ENCODE measurements at places on chromosomes 13 and 19.
A peak's percentile ranks its signal among the peaks of the same experiment; 100 is the strongest.

- DNase-seq = peak; percentile 84
These were observed 15.9 kb downstream of the ZNF787 start for GRCh38 chr19:56105090-56105701.

GRCh38 chr13:23636360-23636759 is 66.1 kb downstream of the TNFRSF19 start:
- DNase-seq = no peak

GRCh38 chr19:18488403-18488723 is 33.5 kb downstream of the ELL start:
- DNase-seq = no peak

DNA sequence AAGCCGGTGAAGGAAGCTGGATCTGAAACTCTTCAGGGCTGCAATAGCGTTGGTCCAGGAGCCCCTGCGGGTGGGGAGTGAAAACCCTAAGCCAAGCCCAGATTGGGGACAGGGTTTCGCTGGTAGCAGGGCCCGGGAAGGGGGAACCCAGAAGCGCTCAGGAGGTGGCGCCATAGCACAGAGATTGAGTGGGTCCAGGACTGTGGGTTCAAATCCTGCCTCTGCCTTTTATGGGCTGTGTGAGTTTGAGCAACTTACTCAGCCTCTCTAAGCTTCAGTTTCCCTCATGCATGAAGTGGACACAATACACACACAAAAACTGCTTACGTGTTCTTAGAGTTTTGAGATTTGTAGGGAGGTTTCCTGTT is 8.3 kb upstream of the SYCN start:
- peak; percentile 25 for DNase-seq

- DNase-seq = peak; percentile 94
These were observed 40.2 kb downstream of the CILP2 start for GRCh38 chr19:19578252-19578651.

- no peak for DNase-seq
These were observed 155.6 kb downstream of the TM9SF2 start for GRCh38 chr13:99656844-99657381.

GRCh38 chr13:22618002-22618401 is 562.8 kb upstream of the SGCG start:
- DNase-seq = no peak

DNA sequence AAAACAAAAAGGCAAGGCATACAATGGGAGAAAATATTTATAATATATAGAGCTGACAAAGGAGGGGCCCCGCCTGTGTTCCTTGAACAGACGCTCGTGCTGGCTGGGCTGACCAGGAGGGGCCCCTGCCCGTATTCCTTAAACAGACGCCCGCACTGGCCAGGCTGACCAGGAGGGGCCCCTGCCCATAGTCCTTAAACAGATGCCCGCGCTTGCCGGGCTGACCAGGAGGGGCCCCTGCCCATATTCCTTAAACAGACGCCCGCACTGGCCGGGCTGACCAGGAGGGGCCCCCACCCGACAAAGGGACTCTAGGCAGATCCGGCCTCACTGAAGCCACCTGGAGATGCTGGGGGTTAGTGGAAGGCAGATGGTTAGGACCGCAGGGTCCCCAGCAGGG is 9.3 kb downstream of the ADPRHL1 start:
- no peak for DNase-seq

DNA sequence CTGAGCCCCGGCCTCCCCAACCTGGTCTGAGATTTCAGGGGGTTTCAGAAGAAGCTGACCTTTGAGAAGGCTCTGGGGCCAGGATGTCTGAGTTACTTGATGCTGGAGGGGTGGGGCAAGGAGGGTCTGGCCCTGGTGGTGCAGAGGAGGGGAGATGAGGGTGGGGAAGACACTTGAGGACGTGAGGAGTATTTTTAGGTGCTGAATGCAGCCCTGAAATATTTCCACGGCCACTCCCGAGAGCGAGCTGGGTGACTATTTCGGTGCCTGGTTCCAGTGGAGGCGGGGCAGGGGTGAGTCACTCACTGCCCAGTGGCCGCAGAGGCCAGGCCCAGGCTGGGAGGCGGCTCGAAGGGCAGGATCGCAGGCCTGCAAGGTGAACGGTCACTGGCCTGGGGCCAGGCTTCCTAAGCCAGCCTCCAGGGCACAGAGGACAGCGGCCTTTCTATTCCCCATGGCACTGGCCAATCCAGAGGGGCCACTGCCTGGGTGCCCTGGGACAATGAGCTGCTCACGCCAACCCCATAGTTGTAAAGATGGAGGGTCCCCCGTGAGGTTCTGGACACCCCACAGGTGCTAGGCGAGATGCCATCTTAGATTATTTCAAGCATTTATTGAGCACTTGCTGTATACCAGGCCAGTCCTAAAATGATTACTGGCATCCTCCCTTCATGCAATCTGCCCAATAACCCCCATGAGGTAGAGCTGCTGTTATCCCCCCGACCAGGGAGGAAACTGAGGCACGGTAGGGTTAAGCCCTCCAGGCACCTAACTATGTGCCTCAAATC is 19.7 kb upstream of the JUND start:
- DNase-seq = no peak

GRCh38 chr13:51033421-51034185 is 77.5 kb downstream of the C13orf42 start:
- no peak for DNase-seq

DNA sequence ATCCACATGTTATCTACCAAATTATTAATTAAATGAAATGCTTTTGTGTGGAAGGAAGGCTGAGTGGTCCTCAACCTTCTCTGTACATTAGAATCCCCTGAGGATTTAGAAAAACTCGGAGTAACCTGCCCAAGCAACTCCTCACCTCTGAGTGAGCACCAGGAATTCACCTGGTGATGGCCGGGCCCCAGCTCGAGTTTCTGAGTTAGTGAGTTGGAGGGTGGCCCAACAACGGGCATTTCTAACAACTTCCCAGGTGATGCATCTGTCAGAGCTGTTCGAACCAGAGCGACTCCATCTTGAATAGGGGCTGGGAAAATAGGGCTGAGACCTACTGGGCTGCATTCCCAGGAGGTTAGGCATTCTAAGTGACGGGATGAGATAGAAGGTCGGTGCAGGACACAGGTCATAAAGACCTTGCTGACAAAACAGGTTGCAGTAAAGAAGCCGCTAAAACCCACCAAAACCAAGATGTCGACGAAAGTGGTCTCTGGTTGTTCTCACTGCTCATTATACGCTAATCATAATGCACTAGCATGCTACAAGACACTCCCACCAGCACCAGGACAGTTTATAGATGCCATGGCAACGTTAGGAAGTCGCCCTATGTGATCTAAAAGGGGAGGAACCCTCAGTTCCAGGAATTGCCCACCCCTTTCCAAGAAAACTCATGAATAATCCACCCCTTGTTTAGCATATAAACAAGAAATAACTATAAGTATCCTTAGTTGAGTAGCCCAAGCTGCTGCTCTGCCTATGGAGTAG is 44.2 kb upstream of the SHISA2 start:
- DNase-seq = no peak

GRCh38 chr19:14381689-14382474 is 638 bp downstream of the ADGRE5 start:
- no peak for DNase-seq

- no peak for DNase-seq
These were observed 913.2 kb upstream of the GPC6 start for GRCh38 chr13:92313382-92313781.

DNA sequence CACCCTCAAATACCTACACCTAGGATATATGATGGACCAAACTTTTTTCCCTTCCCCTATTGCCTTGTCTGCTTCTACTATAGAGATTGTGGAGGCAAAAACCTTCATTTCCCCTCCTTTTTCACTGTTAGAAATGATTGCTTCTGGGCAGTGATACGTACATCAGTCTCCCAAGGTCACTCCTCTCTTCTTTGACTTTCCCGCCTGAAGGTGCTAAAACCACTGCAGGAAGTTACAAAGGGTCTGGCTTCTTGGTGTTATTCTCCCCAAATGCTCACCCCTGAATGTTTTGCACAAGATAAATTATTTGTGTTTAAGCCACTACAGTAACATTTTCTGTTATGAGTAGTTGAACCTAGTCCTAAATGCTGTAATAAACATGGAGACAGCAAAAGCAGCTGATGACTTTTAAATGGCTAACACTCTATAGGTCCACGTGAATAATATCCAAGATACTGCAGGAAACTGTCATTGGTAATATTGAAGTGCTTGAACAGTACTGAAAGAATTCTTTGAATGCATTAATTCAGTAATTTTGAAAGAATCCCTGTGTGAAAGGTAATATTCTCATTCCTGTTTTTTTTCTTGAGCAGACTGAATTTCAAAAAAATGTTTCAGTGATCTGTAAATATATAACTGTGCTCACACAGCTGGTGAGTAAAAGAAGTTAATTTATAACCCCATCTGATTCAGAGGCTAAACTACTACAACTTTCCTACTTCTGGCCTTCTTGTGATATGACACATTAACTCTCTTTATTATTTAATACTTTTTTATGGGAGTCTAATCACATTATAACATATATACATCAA is 865.1 kb downstream of the EFNB2 start:
- DNase-seq = no peak

All from NCI-H1436 (cell line).